ENCODE measurements at places on chromosomes 6 and 20. TPM values are rescaled to one million over a fixed set of nuclear protein-coding genes. Genes with fewer than 3 reads are reported as not detected.

DNA sequence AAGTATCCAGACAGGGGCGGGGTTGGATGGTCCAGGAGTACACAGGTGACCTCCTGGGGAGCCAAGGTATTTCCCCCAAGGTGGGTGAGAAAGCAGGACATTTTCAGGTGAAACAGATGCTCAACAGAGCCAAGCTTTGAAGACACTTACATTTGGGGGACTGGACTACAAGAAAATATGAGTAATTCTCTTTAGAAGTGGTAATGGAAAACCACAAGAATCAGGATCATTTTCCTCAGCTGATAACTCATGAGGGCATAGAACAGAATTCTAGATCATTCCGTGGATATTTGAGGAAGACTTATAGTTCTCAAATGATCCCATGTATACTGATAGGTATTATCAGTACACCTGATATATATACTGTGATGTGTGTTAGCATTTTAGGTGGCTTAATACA, 89.9 kb downstream of the UST start:
- DNase-seq, result no peak

GRCh38 chr6:163710532-163711470, 296.3 kb downstream of the QKI start:
- no peak for DNase-seq

Gene IMPG1
- not detected for total RNA-seq

GRCh38 chr6:68238097-68238601, 396.9 kb upstream of the ADGRB3 start:
- no peak for DNase-seq

DNA sequence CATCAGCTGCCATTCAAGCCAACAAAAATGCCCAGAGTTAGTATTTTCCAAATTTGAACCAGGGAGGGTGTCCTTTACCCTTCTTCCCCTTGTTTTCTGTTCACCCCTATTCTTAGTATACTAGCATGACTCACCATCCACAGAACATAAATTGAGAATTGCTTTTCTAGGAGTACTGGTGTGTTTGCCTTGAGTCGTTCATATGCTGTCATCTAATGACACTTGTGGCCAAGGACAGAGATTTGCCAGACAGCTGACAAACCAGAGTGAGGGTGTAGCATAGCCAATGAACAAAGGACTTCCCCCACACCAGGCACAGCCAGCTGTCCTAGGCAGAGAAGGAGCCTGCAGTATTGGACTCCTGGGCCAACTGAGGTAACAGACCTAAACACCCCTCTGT, 62.2 kb downstream of the FILIP1 start:
- DNase-seq, result peak; percentile 31

DNA sequence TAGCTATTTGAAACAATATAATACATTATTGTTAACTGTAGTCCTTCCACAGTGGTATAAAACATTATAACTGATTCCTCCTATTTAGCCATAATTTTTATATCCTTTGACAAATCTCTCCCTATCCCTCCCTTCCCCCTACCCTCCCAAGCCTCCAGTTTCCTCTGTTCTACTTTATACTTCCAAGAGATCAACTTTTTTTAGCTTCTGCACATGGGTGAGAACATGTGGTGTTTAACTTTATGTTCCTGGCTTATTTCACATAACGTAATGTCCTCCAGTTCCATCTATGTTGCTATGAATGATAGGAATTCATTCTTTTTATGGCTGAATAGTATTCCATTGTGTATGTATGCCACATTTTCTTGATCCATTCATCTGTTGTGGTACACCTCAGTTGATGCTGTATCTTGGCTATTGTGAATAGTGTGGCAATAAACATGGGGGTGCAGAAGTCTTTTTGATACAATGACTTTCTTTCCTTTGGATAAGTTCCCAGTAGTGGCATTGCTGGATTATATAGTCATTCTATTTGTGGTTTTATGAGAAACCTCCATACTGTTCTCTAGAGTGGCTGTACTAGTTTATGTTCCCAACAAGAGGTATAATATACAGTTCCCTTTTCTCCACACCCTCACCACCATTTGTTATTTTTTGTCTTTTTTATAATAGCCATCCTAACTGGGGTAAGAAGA, 205.0 kb downstream of the KCNQ5 start:
- DNase-seq, result no peak

DNA sequence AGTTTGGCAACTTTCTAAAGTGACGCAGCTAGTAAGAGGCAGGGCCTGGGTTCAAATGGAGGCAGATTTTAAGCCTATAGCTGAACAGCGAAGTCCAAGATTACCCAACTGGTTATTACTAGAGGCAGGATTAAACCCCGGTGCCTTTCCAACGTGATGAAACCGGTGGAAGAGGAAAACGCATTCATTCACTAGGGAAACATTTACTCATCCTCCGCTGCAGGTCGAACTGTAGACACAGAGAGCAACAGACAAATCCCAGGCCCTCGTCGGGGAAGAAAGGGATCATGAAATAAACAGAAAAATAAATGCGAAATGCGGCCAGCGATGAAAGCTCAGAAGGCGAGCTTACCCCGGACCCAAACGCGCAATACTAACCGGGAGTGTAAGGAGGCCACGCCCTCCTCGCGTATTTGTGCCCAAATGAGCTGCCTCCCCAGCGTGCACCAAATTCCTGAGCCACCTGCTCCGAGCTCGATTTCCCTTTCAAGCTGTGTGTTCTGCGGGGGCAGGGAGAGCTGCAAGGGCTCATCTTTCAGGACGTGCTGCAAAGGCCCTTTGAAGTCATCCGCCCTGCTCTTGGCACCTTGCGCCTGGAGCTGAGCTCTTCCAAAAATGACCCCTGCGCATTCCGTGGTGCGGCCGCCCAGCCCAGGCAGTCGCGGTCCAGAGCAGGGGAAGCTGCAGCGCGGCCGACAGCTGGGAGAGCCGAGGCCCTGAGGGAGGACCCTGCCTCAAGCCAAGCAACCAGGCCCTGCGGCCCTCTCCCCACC, 46.9 kb downstream of the PDYN start:
- DNase-seq, result peak; percentile 31

Gene CAPN11
- total RNA-seq, result 0.25 TPM

GRCh38 chr6:109295109-109295773, 87.0 kb downstream of the CD164 start:
- DNase-seq, result no peak

DNA sequence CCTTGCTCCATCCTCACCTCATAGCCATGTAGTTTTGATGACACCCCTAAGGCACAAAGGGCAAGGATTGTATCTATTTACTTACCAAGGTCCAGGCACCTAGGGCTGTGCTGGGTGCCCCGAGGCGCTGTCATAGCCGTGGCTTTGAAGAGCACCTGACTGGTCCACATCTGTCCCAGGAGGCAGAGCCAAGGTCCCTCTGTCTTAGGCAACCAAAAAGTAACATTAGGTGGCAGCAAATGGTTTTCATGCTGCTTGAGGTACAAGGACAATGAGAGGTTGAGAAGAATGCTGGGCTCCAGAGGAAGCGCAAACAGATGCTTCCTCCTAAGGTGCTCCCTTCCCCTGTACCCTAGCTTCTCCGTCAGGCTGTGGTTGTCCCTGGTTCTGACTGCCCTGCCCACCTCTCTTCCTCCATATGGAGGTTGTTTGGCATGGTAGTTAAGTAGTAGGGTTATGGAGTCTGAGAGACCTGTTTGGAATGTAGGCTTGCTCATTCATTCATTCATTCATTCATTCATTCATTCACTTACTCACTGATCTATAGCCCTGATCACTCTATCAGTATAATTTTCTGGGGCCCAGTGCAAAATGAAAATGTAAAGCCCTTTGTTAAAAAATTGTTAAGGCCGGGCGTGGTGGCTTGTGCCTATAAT, 3.0 kb upstream of the UQCC2 start:
- DNase-seq, result no peak

Gene TAAR9
- total RNA-seq, result not detected

DNA sequence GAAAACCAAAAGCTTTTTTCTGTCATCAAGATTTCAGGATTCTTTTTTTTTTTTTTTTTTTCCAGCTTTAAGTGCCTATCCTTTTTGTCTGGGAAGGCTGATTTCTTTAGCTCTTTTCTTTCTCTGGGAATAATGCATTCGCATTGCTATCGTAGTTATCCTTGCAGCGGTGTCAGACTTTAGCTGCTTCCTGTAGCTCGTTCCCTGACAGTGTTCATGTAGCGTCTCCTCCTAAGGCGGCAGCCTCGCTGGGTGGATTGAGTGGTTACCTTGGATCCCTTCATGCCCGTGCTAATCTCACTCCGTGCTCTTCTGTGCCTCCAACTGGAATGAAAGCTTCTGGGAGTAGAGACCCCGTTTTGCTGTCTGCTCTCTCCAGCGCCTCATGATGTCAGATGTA, 43.1 kb downstream of the UST start:
- DNase-seq, result no peak

Gene BFSP1
- 0.66 TPM for total RNA-seq

Gene GJA10
- not detected for total RNA-seq

Gene GNRH2
- not detected for total RNA-seq

GRCh38 chr20:25036331-25036936, 21.5 kb downstream of the ACSS1 start:
- no peak for DNase-seq

GRCh38 chr6:9532621-9533557, 882.0 kb downstream of the TFAP2A start:
- no peak for DNase-seq

DNA sequence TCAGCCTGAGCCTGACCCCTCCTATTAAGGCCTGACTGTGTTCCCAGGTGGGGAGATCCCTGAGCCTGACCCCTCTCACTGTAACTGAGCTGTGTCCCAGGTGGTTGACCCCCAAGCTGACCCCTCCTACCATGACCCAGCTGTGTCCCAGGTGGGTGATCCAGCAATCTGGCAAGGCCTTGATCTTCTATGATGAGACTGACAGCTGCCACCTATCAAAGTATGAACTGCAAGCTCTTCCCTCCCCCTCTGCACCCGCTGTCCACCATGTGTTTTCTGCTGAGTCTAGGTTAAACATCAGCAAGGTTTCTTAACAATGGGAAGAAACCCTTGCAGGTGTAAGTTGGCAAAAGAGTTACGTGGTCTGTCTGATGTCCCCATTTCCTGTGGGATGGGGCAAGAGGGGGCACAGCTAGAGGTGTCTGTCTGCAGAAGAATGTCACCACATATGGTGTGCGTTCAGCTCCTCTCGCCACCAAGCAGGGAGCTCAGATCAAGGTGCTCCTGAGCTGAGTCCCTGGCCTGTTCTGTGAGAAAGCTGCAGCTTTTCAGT, 5.9 kb downstream of the PXDC1 start:
- DNase-seq, result no peak

DNA sequence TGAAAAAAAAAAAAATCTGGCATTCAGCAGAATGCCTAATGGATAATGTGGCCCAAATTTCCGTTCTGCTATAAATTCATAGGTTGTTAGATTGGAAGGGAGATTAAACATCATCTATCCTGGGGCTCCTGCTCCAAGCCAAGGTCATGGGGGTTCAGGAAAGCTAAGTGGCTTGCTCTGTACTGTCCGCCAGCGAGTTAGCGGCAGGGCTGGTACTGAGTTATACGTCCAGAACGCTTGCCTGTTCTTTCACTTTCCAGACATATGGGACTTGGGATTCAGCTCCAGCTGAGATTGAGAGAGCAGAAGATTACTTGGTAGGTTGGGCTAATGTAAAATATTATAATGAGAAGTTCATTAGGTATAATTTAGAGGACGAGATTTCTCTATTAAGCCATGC, 858 bp downstream of the RWDD1 start:
- peak; percentile 17 for DNase-seq

Gene GID8
- total RNA-seq, result 16.2 TPM

DNA sequence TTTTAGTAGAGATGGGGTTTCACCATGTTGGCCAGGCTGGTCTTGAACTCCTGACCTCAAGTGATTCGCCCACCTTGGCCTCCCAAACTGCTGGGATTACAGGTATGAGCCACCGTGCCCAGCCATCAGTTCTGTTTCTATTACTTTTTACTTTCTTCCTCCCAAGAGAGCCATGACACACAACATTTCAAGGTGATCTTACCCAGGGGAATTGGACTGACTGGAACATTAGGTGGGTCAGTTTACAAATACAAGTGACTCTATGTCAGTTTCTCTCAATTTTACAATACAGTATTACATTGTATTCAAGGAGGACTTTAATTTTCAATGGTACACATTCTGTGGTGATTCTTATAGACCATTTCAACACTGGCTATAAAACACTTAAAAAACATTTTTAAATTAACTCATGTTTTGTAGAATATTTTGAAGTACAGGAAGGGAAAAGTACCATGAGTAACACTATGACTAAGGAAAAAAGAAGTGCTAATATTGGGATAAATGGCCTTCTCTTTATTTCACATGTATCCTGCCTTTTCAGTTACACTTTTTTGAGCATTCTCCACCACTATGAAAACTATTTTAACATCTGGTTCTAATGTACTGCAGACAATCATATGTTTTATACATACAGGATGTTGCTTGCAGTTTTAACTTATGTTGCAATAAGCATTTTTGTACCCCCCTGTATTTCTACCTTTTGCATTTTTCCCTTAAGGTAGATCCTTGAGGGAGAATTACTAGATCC, 8.4 kb downstream of the TPBG start:
- DNase-seq, result no peak

DNA sequence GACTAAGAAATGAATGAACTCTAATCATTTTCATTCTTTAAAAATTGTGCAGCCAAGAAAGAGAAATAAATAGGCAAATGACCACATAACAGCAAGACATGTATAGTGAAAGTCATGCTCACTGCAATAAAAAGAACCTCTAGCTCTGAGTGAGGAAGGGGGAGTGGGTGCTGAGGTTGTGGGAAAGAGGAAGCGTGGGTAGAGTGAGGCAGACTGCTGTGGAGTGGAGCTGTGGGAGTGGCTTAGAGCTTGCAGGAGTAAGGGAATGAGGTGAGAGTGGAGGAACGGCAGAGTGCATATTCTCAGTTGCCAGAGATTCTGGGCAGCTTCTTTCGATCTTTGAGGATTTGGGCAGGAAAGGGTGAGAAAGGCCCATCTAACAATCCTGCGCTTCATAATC, 10.4 kb downstream of the DEFB129 start:
- no peak for DNase-seq

Gene ARFGEF3
- total RNA-seq, result 2.0 TPM

Gene OSBPL2
- 55.3 TPM for total RNA-seq

DNA sequence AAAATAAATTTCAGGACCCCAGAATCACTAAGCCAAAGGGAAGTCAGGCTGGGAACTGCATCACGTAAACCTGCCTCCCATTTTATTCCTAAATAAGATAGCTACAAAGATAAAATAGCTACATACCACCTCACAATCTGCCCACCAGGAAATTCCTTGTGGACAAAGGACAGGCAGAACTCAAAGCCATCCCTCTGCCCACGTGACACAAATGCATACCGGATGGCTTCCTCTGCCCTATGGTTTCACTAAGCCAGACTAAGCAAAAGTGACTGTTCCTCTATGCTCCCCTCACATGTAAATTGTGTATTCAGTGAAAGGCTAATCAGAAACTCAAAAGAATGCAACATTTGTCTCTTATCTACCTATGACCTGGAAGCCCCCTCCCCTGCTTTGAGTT, 15.0 kb downstream of the MBOAT1 start:
- DNase-seq, result no peak

GRCh38 chr6:16683641-16684194, 77.5 kb downstream of the ATXN1 start:
- DNase-seq, result no peak

- DNase-seq, result no peak
Measured at GRCh38 chr20:20060234-20060998, 8.1 kb downstream of the CFAP61 start.

- peak; percentile 22 for DNase-seq
Measured at GRCh38 chr6:135938576-135939207, 87.2 kb downstream of the PDE7B start.

Gene IRAK1BP1
- total RNA-seq, result 4.7 TPM

GRCh38 chr20:50003253-50003656, 20.5 kb downstream of the SNAI1 start:
- DNase-seq, result no peak

- DNase-seq, result no peak
Measured at GRCh38 chr6:170212956-170213636, 77.8 kb downstream of the DLL1 start.

Measured in left ventricle myocardium inferior (tissue), 1 donor.